ENCODE measurements at places on chromosomes 4 and X.
A peak's percentile ranks its signal among the peaks of the same experiment; 100 is the strongest.

GRCh38 chr4:105234582-105234981 lies 87.9 kb downstream of the TET2 start:
- no peak for DNase-seq

- DNase-seq: peak; percentile 40
Measured at GRCh38 chrX:129653971-129654651, 645 bp downstream of the APLN start.

DNA sequence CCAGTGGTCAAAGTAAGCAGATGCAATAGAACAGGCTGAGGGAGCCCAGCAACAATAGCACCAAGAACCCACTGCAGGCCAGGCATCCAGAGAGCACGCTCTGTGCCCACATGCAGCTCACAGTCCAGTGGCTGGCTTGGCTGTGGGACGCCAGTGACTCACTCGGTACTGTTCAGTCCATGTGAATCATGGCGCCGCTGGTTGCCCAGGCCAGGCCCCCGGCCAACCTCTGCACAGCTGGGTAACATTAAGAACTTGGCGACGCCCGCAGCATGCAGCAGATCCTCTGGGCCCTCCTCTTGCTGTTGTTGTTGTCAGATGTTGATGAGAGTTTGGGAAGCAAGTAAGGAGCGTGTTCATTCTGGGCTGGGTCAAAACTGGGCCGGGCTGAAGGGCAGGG lies 60.5 kb downstream of the MSX1 start:
- no peak for DNase-seq

DNA sequence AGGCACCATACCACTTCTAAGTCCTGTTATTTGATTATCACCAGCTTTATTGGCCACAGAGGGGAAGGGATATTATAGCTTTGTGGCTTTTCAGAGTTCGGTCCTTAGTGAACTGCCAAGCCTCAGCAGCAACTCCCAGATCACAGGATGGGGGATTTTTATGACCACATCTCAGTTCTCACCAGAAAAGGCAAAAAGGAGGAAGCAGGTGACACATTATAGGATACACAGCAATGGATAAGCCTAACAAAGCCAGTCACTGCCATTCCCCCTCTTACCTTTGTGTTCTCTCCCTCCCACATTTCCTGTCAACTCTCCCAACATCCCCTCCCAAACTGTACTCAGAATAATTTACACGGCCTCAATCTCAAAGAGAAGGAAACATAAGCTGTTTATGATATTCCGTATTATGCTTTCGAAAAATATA lies 142.8 kb downstream of the MGST2 start:
- no peak for DNase-seq

DNA sequence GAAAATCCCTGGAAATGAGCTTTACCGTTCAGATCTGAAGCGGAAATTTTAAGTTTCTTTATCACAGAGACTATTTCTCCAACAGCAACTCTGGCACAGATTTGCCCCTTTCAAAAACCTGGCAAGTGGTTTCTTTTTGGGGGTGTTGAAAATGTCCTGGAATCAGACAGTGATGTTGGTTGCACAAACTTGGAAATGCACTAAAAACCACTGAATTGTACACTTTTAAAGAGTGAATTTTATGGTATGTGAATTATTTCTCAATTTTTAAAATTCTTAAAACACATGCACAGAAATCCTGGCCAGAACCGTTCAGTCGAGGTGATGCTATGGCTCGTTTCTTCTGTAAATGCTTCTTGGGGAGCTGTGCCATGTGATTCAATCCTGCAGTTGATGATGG lies 121.2 kb upstream of the RBPJ start:
- no peak for DNase-seq

GRCh38 chrX:41386222-41386990 lies 52.4 kb downstream of the DDX3X start:
- DNase-seq: peak; percentile 20

DNA sequence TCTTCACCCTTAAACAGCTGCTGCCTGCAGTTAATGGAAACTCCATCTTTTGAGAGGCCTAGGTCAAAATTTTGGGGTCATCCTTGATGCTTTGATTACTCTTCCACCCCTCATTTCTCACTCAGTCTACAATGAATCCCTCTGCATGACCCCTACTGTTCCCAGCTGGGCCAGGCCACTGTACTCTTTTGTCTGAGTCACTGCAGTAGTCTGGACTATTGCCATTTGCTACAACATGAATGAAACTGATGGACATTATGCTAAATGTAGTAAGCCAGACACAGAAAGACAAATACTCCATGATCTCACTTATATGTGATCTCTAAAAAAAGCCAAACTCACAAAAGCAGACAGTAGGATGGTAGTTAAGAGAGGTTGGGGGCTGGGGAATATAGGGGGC lies 28.3 kb downstream of the STK32B start:
- DNase-seq: no peak

DNA sequence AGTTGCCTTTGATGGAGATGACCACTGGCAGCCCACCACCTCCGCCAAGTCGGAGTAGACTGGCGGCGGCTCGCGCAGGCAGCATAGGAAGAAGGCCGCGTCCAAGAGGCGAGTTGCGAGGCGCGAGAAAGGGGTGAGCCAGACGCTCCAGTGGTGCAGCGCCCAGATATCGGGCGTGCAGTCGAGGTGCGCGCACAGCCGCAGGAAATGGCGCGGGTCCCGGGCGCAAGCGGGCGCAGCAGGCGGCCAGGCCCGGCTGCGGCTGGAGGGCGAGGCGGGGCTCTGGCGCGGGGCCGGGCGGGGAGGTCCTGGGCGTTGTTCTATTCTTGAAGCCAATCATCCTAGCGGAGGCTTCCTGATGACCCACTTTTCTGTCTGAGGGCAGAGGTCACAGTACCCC lies 13.2 kb upstream of the PGRMC1 start:
- no peak for DNase-seq

GRCh38 chrX:85004255-85004654 lies 578 bp downstream of the APOOL start:
- DNase-seq: no peak

DNA sequence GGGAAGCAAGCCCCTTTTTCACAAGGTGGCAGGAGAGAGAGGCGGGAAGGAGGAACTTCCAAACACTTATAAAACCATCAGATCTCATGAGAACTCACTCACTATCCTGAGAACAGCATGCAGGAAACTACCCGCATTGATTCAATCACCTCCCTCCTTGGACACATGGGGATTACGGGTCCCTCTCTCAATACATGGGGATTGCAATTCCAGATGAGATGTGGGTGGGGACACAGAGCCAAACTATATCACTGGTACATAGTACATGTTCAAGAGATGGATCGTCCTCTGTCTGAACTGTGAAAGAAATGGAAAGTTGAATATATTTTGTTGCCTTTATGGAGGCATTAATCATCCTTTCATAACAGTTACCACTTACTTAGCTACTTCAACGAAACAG lies 12.8 kb downstream of the EREG start:
- no peak for DNase-seq

- DNase-seq: no peak
Measured at GRCh38 chrX:39830414-39830813, 267.3 kb downstream of the BCOR start.

GRCh38 chr4:178738026-178738425 lies 1295.8 kb upstream of the AGA start:
- DNase-seq: no peak

DNA sequence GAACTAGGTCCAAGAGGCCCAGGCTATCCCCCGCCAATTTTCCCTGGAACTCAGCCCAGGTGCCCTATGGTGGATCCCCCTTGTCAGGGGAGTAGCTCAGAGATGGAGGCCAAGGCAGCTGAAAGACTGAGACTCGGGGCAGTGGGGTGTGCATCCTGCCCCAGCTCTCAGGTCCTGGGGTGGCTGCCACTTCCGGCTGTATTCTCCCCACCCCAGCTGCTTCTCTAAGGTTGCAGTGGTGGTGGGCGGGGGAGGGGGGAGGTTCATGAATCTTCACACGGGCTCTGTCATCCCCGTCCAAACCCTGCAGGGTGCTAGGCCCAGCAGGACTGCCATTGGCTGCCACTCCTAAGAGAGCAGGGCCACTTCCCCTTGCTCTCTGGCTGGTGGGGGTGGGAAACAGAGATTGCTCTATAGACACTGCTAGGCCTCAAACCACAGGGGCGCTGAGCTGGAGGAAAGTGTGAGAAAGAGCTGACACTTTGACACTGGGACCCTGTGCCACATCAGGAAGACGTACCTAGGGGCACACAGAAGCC lies 1.5 kb downstream of the SASH3 start:
- peak; percentile 85 for DNase-seq

DNA sequence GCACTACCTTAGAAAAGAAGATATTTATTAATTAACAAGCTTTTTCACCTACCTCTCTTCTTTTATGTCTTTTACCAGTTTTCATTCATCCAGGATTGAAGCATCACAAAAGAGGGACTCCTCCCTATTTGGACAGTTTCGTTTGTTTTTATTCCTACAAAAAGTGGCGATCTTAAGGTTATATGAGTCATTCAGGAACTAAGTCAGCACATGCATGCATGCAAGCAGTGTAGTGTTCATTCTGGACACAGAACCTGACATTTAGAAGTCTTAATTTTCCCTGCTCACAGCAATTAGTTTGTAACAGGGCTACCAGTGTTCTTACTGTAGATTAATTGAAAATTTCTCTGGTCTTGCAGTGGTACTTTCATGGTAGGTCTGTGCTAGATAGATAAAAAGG lies 47.9 kb upstream of the QRFPR start:
- no peak for DNase-seq

DNA sequence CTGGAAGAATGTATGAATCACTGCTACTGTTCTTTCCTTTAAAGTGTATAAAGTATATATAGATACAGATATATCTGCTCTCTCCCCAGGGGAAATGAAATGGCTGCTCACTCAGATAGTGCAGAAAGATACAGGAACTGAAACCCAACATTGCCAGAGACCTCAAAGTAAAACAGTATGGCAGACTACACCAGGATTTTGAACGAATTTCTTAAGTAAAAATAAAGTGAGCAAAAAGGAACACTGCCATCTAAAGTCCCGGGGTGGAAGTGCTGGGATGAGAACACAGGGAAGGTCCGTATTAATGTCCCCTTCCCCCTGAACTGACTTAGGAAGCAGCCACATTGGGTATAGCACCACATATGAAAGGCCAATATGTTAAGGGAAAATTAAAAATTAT lies 93.4 kb downstream of the TMA16 start:
- DNase-seq: peak; percentile 3

- DNase-seq: peak; percentile 9
Measured at GRCh38 chr4:121380776-121381462, at the start of gene QRFPR. Gene QRFPR (minus strand): TSS chr4:121381018. CDS start chr4:121380647, 371 bp downstream.

- DNase-seq: no peak
Measured at GRCh38 chrX:39519566-39520301, 578.0 kb downstream of the BCOR start.

DNA sequence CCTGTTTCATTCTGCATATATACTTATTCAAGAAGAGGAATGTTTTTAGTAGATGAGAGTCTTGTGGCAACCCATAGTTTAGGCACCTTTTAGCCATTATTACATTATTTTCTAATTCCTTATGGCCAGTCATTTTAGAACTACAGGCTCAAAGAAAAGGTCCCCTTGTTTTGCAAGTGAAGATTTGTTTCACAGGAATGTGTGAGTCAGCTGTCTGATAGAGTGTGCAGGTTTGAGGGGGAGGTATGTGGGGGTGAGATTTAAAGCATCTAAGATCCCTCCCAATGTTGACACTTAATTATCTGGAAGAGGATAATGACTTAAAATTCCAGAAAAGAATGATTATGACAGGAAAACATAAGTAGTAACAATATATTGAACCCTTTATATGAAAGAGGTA lies 495.6 kb downstream of the KCNIP4 start:
- DNase-seq: no peak

DNA sequence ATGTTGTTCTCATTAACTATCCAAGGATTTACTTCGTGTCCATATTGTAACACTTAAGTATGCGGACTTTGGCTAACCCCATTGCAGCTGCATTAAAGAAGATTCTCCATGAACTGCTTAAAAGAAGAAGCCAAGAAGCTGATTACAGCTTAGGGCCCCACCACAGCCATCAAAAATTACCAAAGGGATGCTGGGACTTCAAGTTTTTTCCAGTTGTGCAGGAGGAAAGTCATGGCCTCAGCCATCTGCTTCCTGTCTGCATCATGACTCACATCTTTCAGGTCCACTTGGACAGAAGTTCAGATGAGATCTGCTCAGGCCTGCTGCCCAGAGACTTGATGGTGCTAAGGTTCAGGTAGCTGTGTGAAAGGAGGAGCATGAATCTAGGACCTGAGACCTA lies 38.8 kb upstream of the CAPN6 start:
- no peak for DNase-seq

GRCh38 chr4:7428261-7429068 lies 6.3 kb downstream of the PSAPL1 start:
- no peak for DNase-seq

DNA sequence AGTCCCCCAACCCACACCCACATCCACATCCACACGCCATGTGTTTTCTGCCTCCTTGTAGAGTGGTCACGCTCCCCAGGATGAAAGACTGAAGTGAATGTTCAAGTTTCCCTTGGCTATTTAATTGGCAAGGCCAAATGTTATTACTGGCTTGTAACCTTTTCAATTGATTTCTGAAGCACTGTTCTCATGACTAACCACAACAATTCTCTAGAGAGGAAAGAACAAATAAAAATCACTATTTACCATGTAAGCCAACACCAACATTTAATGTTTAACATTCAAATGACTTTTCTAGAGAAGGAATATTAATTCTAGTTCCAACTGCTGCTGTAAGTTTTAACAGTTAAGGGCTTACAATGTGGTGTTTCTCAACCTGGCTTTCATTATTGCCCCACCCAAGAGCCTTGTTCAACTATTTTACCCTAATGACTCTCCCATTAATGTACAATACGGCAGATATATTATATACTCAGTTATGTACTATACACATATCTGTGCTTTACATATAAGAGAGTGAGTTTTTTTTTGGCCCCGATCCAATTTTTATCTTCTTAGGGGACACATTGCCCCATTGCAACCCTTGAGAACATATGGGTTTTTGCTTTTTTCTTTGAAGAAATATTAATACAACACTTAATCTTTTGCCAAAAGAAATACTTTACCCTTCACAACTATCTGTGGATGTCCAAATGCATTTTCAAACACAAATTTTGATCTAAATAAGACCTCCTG lies 46.5 kb downstream of the RELL1 start:
- no peak for DNase-seq

- DNase-seq: no peak
Measured at GRCh38 chrX:24732766-24733500, 39.2 kb downstream of the POLA1 start.

DNA sequence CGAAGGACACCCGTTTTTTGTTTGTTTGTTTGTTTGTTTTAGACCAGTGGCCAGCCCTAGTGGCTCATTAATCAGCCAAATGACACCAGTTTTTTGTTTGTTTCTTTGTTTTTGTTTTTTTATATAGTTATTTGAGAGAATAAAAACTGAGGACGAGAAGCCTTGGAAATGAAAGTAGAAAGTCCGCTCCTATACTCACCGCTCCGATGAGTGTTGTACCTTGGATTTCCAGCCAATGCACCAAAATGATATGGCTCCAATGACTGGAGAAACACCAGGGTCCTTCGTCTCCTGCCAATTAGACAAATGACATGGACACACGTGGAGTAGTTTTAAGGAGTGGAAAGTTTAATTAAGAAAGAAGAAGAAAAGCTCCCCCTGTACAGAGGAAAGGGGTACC lies 87.9 kb downstream of the ZXDA start:
- DNase-seq: no peak

GRCh38 chr4:138897811-138898226 lies 117.8 kb upstream of the NOCT start:
- no peak for DNase-seq

GRCh38 chrX:136708348-136708747 lies 60.4 kb downstream of the CD40LG start:
- DNase-seq: no peak

GRCh38 chr4:67918428-67918827 lies 34.6 kb upstream of the TMPRSS11D start:
- no peak for DNase-seq

GRCh38 chrX:151922692-151923091 lies 10.0 kb downstream of the MAGEA4 start:
- DNase-seq: no peak
